NCI-H1417 treated with DMSO at 0.1 percent for 48 hours (cell line): ENCODE measurements at places on chromosomes 7 and 10.

DNA sequence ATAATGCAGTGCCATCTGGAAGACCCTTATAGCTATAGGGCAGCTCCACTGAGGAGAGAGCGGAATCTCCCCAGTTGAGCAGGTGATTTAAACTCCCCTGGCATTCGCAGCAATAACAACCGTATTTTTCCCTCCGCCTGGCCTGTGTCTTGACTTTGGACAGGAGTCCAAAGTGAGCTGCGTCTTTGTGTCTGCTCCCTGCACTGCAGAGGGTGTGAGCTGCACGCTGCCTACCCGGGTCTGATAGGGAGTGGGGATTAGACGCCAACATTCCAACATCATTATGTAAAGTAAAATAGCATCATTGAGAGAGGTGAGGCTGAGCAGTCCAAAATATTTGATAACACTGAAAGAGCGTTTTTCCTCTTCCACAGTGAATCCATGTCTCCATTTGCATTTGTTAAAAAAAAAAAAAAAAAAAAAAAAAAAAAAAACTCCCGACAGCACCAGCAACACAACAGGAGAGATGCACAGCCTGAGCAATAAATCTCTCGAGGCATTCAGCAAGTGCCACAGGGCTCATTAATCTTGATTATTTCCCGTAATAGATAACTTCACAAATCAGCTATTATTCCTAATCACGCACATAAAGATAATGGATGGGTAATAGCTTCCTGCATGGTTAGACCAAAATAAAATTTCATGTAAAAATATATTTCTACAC, 68.6 kb downstream of the CELF2 start:
- DNase-seq, result no peak

GRCh38 chr10:101879456-101880231, 36.0 kb upstream of the KCNIP2 start:
- no peak for DNase-seq

- no peak for DNase-seq
Measured at GRCh38 chr7:80859272-80859970, 59.4 kb downstream of the SEMA3C start.

GRCh38 chr10:130729876-130730275, 581.6 kb downstream of the TCERG1L start:
- DNase-seq, result no peak

DNA sequence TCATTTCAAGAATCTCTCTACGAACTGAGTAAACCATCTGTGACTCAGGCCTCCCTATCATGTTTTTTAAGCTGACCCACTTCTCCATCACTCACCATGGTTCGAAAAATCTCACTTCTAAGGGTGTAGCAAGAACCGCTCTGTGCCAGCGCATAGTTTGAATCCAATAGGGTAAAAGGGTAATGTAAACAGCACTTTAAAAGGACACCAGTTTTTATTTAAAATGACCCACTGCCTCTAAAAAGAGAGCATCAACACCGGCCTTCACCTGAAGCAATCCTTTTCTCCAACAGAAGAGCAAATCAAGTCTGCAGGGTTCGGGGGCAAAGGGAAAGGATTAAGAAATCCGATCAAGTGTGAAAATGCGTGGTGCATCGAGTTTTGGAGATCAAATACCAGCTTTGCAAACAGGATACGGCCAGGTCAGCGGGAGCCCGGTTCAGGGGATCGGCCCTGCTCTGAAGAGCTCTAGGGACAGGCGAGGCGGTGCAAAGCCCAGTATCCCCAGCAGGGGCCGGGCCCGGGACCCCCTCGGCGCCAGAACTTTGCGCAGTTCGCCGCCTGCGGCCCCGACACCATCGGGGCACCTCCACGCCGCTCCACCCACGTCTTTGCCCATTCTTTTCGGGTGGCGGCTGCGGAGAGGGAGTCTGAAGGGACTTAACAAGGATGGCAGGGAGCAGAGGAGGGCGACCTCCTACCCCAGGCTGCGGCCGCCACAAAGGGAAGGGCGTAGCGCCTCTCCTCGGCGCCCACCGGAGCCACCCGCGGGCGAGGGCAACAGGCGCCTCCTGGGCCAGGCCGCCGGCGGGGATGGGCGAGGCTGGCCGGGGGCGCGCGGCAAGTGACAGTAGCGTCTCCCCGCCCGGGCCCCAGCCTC, 842 bp downstream of the NMT2 start:
- no peak for DNase-seq

DNA sequence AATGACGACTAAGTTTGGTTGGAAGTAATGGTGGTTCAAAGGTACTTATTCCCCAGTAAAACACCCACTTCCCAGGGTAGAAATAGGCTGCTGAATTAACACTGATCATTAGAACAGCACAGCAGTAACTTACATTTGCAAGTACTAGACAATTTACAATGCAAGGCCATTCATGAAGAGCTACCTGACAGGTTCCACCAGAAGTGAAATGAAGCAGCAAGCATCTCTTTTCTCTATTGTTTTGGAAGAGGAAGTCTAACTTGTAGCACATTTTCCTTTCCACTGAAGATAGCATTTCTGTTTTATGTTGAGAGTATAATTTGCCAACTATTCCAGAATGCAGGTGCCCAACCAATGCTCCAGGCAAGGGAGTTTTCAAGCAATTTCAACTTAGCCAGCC, 145.9 kb downstream of the CREB5 start:
- no peak for DNase-seq

- no peak for DNase-seq
Measured at GRCh38 chr7:156157409-156158012, 345.2 kb upstream of the SHH start.
